Activated CD4-positive, alpha-beta T cell treated with anti-CD3 and anti-CD28 coated beads, Interleukin-2, amount 50 U/mL, for 1 hour (primary cell): ENCODE measurements at places on chromosomes 1 and 21.
A peak's percentile ranks its signal among the peaks of the same experiment; 100 is the strongest.

DNA sequence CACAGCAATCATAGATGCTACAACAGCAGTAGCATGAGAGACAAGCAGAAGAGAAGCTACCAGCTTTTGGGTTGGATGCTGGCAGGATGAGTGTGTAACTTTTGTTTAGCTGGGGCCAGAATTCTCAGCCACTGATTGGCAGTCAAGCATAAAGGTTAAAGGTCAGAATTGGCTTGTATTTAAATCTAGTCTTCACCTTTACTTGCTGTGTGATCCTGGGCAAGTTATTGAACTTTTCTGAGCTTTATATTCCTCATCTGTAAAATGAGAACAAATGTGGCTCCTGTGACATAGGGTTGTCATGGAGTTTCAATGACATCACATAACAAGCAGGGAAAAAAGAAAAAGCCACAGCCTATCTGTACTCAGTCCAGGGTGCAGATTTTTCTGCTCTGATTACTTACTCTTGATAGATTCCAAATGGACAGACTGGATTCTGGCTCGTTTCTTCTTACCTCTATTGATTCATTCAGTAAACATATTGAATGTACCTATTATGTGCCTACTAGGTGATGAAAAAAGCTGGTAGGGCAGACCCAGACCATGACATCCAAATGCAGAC is 2.8 kb upstream of the AZIN2 start:
- DNase-seq: no peak

DNA sequence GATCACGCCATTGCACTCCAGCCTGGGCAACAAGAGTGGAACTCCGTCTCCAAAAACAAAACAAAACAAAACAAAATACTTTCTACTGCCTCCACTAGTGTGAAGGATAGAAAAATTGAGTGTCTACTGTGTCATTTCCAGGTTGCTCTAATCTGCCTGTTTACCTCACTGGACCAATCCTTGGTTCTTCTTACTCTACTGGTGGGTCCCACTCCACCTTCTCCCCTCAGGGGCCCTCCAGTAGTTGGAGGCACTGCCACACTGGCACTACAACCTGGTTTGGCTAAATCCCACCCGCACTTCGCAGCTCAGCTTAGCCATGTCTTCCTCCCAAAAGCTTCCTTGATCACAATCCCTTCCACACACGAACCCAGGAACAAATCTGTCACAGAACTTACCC is 2.7 kb downstream of the TAF5L start:
- no peak for DNase-seq

DNA sequence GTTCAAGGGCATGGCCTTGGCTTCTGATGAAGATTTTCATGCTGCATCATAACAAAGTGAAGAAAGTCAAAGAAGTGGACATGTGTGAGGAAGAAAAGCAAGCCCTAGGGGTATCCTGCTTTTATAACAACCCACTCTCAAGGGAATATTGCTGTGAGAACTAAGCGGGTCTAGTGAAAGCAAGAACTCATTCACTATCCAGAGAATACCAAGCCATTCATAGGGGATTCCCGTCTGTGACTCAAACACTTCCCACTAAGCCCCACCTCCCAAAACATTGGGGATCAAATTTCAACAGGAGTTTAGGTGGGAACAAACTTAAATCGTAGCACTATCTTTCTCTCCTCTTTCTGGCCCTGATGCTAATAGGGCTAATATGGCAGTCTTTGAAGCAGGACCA is 98.5 kb upstream of the CTTNBP2NL start:
- no peak for DNase-seq

GRCh38 chr1:226569879-226570547 is 21.4 kb downstream of the STUM start:
- DNase-seq: peak; percentile 7

DNA sequence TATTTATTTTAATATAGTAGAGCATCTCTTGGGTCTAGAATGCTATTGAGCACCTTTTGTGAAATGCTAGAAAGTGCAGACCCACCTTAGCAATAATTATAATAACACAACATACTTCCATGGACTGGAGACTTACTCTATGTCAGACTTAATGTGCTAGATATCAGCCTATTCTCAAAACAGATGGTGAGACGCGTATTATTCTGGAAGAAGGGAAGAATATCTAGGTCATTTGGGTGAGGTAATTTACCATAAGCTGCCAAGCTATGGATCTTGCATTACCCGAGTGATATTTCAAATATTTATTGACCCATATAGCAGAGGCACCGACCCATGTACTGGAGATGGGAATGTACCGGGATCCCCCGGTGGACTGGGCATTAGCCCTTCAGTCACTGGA is 20.6 kb upstream of the IFNLR1 start:
- DNase-seq: no peak

GRCh38 chr1:219660666-219661463 is 48.0 kb upstream of the ZC3H11B start:
- DNase-seq: no peak

DNA sequence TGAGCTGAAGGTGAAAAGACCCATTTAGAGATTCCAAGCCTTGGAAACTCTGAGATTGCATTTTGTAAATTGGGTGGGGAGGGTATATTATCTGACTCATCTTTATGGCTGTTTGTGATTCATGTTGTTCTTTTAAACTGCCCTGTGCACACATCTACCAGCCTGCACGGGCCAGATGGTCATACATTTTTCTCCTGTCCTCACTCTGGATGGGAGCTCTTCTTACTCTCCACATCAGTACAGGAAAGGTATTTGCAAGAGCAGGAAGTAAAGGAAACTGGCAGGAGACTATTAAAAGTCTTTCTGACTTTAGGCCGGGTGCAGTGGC is 14.3 kb upstream of the NMNAT2 start:
- no peak for DNase-seq

GRCh38 chr21:38327984-38328383 is 71.2 kb downstream of the KCNJ15 start:
- DNase-seq: no peak

- DNase-seq: no peak
Observed at GRCh38 chr1:7470904-7471638, 300.0 kb upstream of the VAMP3 start.

DNA sequence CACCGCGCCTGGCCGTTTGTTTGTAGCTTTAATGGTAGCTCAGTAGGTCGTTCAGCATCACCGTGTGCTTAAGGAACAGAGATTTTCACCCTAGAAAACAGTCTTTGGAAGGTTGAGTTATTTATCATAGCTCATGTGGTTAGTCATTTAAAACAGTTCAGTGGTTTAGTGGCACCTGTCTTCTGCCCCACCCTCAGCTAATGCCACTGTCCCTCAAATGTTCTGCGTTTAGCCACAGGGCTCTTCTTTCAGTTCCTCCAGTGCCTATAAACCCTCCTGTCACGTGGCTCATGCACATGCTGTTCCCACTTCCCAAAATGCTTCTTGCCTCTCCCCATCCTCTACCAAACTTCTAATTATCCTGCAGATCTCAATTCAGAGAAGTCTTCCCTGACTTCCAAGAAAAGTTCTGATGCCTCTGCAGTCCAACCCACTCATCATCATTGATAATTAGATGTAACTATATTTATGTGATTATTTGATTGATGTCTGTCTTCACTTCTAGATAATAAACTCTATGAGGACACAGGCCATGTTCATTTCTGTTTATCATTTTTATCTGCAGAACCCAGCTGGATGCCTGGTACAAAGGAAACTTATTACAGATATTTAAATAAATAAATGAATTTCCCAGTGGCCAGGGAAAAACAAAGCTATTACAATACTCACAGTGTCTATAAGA is 14.4 kb upstream of the DIPK1A start:
- DNase-seq: no peak

DNA sequence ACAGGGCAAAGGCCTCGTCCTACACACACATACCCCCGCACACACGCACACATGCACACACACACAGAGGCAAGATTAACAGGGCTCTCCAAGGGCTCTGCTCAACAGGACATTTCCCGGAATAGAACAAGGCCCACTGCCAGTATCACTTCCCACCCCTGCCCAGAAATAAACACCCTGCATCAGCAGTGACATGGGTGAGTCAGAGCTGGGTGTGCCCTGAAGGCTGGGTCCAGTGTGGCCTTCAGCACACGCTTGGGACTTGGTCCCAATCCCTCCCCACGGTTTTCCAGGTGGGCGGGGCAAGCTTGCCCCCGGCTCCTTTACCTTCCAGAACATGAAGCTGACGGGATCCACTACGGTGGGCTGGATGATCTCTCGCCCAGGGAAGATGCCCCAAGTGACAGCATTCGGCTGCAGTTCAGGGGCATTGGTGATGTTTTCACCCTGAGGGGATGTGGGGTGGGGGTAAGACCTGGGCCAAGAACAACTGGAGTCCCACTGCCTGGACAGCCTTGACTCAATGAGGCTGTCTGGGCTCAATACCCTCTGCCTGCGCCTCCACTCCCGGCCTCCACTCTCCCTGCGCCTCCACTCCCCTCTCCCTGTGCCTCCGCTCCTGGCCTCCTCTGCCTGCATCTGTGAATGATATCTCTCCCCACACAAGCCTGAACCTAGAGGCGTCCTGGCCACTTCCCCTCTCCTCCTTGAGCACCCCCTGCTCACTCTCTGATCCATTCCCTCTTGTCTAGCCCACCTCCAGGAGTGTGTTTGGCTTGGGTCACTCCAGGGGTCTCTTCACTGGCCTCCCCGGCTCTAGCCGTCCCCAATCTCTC is 14.7 kb downstream of the MTHFR start:
- DNase-seq: no peak

- DNase-seq: no peak
Observed at GRCh38 chr1:98817821-98818220, 156.3 kb downstream of the SNX7 start.
